ENCODE measurements at places on chromosomes 13 and 19.

- DNase-seq = no peak
These were observed 4.0 kb downstream of the SERPINE3 start for GRCh38 chr13:51343475-51343874.

GRCh38 chr19:787536-787935, 9.7 kb upstream of the PTBP1 start:
- DNase-seq = no peak

GRCh38 chr19:42469311-42470235, 26.8 kb upstream of the CXCL17 start:
- no peak for DNase-seq

DNA sequence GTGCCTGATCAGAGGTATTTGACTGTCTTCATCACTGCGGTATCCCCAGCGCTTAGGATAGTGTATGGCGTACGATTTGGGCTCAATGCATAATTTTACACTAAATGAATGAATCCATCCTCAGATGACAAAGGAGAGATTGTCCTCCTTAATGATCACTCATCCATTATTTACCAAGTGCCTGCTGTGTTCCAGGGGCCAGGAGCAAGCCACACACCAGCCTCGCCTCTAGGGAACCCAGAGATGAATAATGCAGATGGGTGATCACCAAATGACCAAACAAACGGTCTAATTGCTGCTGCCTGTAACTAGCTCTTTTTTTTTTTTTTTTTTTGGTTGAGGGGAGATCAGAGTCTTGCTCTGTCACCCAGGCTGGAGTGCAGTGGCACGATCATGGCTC, 5.9 kb upstream of the GPR32 start:
- DNase-seq = no peak

GRCh38 chr13:22726726-22727125, 454.1 kb upstream of the SGCG start:
- peak; percentile 23 for DNase-seq

DNA sequence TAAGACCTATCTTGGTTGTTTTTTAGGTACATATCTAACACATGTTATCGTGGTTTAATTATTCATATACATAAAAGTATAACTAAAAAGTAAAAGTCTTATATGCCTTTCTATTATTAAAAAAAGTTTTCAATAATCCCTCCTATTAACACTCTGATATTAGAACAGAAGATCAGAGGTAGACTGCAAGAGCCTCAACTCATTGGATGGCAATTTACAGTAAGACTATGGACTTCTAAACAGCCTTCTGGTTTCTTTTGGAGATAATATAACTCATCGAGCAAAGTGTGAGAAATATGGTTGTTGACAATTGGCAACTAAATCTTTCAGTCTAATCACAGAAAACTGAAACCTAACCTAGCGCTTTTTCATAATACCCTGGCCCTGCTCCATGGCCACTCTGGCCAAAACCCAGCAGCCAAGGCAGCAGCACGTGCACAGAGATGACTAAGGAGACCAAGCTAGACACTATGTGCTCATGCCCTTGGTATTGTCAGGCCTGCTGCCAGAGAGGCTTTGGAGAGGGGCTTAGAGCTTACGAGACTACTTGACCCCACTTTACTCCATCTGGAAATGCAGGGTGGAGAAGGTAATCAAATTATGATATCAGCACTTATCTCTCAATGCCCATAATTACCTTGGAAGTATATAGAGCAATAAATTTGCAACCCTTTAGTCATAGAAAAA, 40.6 kb upstream of the EEF1AKMT1 start:
- DNase-seq = no peak

GRCh38 chr13:106710266-106710665, 142.3 kb upstream of the ARGLU1 start:
- DNase-seq = no peak

DNA sequence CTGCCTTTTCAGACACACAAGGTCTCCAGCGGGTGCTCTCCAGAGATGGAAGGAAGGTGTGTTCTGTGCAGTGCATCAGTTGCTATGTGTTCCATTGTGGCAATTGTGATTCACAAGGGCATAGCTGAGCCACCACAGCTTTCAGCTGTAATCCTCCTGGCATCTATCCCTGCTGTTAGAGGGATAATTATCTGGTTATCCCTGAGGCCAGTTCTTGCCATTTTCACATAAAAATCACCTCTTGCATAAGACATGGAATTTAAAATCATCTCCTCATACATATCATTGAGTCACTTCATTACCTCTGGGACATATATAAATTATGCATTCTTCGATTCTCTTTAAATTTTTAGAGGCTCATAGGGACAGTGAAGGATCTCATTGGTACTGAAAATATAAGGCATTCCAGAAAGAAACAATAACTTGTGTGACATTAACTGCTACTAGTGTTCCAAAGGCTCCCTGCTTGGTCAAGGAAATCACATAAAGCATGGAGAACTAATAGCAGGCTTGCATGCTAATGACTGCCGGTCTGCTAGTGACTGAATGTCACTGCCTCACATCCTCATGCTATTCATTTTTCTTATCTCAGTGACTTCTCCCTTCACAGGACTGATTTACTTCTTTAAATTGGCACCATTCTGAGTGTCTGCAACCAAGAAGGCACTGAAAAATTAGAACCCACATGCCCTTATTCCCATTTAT, 214.0 kb downstream of the ENOX1 start:
- no peak for DNase-seq

- DNase-seq = no peak
These were observed 171.4 kb downstream of the OXGR1 start for GRCh38 chr13:96822895-96823294.

GRCh38 chr19:48213959-48214358, 41.8 kb downstream of the CARD8 start:
- DNase-seq = no peak

DNA sequence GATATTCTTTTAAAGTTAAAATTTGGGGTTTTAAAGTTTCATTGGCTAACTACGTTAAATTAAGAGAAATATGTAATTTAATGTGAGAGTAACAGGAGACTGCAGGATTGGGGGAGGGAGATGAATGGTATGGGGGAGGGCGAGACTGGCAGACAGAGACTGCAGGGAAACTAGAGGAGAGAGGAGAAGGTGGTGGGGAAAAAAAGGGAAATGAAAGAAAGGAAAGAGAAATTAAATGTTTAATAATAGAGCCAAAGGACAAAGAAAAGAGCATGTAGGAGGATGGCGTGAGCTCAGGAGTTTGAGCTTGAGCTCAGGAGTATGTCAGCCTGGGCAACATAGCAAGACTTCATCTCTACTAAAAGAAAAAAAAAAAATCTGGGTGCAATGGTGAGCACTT, 115.9 kb downstream of the RFC3 start:
- DNase-seq = no peak

- no peak for DNase-seq
These were observed 441.4 kb upstream of the ZNF507 start for GRCh38 chr19:31903979-31904378.

DNA sequence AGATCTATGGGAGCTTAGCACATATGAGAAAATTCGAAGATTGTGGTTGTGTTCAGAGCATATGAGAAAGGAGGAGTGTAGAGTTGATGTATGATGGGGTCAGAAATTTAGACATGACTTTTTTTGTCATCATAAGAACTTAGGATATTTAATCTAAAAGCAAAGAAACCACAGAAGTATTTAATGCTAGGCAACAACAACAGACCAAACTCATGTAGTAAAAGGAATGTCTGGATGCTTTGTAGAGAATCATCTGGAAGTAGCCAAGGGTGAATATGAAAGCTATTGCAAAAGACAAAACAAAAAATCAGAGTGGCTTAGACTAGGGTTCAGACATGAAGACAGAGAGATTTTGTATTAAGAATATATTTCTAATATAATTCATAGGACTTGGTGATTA, 190.3 kb downstream of the SLITRK1 start:
- no peak for DNase-seq

All from spinal cord (tissue), 10 donors.